CD8-positive, alpha-beta memory T cell (primary cell): ENCODE measurements at places on chromosomes 4 and X. TPM values are rescaled to one million over a fixed set of nuclear protein-coding genes. Genes with fewer than 3 reads are reported as not detected.

Gene CTAG1A
- not detected for total RNA-seq

- no peak for DNase-seq
Observed at GRCh38 chr4:175873707-175874106, 61.6 kb upstream of the GPM6A start.

Gene AFP
- not detected for total RNA-seq

DNA sequence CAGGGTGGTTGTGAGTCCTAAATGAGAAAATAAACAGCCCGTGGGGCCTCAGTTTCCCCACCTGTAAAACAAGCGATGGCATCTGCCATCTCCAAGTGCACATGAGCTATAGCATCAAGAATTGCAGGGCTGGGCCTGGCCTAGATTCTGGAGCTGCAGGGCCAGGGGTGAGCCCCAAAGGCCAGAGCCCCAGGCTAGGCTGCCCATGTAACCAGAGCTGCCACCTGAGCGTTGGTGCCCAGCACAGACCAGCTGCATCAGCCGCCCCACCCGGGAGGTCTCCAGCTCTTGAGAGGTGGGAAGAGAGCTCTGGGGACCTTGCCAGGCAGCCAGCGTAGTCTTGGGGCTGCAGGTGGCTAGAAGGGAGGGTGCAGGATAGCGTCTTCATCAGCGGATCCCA, 27.0 kb upstream of the GPR78 start:
- no peak for DNase-seq

DNA sequence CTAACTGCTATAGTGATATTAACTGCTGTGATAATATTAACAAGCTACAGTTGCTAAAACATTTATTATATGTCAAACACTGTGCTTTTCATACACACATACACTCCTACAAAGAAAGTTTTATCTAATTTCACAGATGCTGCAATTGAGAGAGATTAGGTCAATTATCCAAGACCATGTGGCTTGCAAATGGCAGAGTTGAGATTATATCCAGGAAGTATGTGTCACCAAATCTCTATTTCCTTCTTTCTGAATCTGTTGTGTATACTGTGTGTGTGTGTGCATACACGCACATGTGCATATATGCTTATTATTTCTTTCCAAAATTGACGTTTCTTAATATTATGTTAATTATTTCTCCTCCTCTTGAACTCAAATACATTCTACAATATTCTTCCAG, 775.9 kb upstream of the FTHL17 start:
- DNase-seq: no peak

DNA sequence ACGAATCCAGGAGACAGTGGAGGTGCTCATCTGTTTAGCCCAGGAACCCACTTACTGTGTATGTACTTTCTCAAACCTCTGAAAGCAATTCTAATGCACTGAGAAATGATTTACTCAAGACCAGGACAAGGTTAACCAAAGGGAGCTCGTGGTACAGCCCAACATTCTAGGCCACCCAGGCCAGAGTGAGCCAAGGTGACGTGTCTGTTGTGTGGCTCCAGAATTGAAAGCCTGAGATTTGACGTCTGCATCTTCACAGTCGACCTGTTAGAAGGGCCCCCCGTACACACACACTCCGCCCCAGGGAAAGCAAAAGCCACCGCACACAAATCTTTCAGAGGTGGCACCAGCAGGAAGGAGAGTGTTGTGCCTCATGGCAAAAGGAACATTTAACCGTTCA, 2.3 kb downstream of the MAP3K15 start:
- DNase-seq: no peak
